ENCODE measurements at places on chromosomes 4 and X.

DNA sequence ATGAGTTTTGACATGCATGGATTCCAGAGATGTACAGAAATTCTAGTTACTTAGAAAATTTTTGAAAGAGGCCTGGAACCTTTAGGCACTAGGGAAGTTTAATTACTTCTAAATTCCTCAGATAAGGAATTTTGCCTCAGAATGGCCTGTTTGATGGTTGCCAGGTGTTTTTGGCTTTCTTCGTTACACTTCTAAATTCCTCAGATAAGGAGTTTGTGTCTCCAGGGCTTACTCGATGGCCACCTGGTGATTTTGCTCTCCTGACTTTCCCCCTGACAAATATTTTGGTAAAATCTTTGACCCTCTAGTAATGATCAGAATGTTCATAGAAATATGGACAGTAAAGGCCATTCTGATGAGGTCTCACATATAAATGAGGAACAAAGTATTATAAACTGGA, 64.3 kb downstream of the BEX3 start:
- no peak for DNase-seq

GRCh38 chrX:103616676-103617186, 9.0 kb downstream of the TCEAL3 start:
- no peak for DNase-seq

DNA sequence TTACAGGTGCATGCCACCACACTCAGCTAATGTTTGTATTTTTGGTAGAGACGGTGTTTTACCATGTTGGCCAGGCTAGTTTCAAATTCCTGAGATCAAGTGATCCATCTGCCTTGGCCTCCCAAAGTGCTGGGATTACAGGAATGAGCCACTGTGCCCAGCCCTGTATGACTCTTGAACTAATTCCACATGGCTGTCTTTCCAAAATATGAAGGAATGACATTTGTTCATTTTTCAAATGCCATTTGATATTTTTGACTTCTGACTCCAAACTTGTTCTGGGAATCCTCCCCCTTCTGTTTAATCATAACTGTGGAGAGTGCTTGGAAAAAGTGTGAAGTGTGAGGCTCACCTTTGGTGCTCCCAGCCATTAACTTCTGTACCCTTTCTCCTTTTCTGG, 119.2 kb downstream of the NHS start:
- no peak for DNase-seq

DNA sequence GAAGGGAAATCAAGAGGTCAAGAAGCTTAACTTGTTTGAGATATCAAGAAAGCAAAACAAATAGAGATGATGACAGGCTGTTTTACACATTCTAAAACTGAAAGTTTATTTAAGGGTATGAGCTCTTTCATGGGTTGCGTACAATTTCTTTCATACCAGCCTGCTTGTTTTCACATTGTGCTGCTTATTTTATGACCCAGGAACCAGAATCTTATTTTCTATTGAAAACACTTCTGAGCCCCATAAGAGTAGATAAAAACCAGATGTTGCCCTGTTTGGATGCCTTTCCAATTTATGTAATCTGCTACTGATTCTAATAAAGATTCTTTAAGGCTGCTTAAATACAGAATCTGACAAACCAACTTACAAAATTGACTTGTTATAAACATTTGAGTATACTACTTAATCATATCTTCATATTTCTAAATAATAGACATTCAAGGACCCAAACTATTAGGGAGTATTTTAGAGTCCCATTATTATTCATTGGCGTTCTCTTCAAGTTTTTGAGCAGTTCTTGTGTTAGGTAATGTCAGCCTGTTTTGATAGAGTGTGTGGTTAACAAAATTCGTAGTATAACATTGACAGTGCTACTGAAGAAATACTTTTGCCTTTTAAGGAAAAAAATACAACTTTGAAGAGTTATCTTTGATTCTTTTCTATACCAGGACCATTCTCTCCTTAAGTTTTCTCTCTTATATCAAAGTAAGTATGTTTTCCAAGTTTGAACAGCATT, 74.4 kb downstream of the PDLIM5 start:
- DNase-seq = no peak

GRCh38 chr4:176441594-176441993, 121.8 kb downstream of the SPCS3 start:
- DNase-seq = no peak

Data from stimulated activated CD4-positive, alpha-beta T cell treated with anti-CD3 and anti-CD28 coated beads, Interleukin-15, amount 100 ng/mL, for 24 hours (primary cell).